Mesenchymal stem cell (in vitro differentiated cells and primary cell): ENCODE measurements at places on chromosomes 5 and 9.

DNA sequence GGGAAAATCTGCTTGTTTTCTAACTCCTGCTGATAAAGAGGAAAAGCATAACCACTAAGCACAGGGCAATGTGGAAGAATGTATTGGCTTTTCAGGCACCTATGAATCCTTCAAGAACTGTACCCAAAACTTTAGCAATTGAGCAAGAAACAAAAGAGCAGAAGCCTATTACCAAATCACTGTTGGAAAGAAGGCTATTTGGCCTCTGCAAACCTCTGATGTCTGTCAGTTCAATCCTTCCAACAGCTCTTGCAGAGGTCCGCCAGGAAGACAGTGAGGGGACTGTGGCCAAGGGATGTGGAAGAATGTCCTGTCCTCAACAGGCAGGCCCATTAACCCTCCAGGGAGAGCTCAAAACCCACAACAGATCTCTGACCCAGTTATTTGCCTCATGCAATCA, 328.6 kb downstream of the ENC1 start:
- no peak overlapping the region for H3K4me3 ChIP-seq
- no peak for DNase-seq
- peaks cover 7% of the 10 kb centered on the region for H3K4me1 ChIP-seq

- peaks cover 37% of the 10 kb centered on the region for H3K36me3 ChIP-seq
- peak; percentile 42 for DNase-seq
- no peaks in the 10 kb centered on the region for H3K27me3 ChIP-seq
Observed at GRCh38 chr9:128972956-128973355, 25.5 kb downstream of the NUP188 start.

- peak overlapping the region; percentile 51 for H3K27ac ChIP-seq
- no peaks in the 10 kb centered on the region for H3K27me3 ChIP-seq
- no peaks in the 10 kb centered on the region for H3K4me1 ChIP-seq
- DNase-seq = peak; percentile 27
- no peaks in the 10 kb centered on the region for H3K36me3 ChIP-seq
- H3K4me3 ChIP-seq = no peak overlapping the region
Observed at GRCh38 chr5:158406884-158407823, 548.2 kb upstream of the CLINT1 start.

GRCh38 chr5:5456858-5457257, 34.4 kb downstream of the ICE1 start:
- DNase-seq = no peak
- peaks cover 96% of the 10 kb centered on the region for H3K36me3 ChIP-seq
- H3K27ac ChIP-seq = no peak overlapping the region
- no peaks in the 10 kb centered on the region for H3K4me1 ChIP-seq

GRCh38 chr5:14534773-14535172, 46.8 kb upstream of the OTULINL start:
- no peak overlapping the region for H3K27ac ChIP-seq
- H3K36me3 ChIP-seq = no peaks in the 10 kb centered on the region
- H3K27me3 ChIP-seq = peaks cover 7% of the 10 kb centered on the region
- no peak overlapping the region for H3K4me3 ChIP-seq
- DNase-seq = peak; percentile 6

- no peak overlapping the region for H3K4me3 ChIP-seq
- no peaks in the 10 kb centered on the region for H3K27me3 ChIP-seq
- no peak overlapping the region for H3K27ac ChIP-seq
- DNase-seq = no peak
- H3K36me3 ChIP-seq = no peaks in the 10 kb centered on the region
- no peaks in the 10 kb centered on the region for H3K4me1 ChIP-seq
Observed at GRCh38 chr9:27556470-27556869, 16.8 kb downstream of the C9orf72 start.

DNA sequence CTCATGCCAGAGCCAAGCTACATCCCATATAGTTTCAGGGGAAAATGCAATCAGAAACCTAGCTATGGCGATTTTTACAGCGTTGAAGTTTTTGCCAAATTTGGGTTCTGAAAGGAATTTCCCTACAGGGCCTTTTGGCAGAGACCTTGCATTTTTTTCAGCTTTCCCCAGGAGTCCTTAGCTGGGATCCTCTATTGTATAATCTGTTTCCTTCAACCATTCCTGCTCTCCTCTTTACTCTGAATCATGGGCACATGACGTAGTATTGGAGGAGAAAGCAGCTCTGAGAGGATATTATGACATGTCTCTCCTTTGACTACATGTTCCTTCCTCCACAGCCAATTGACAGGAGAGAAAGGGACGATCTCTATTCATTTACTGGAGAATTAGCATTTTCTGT, 118.5 kb upstream of the ERCC6L2 start:
- peaks cover 14% of the 10 kb centered on the region for H3K27me3 ChIP-seq
- DNase-seq = peak; percentile 31
- no peaks in the 10 kb centered on the region for H3K36me3 ChIP-seq
- H3K27ac ChIP-seq = no peak overlapping the region

DNA sequence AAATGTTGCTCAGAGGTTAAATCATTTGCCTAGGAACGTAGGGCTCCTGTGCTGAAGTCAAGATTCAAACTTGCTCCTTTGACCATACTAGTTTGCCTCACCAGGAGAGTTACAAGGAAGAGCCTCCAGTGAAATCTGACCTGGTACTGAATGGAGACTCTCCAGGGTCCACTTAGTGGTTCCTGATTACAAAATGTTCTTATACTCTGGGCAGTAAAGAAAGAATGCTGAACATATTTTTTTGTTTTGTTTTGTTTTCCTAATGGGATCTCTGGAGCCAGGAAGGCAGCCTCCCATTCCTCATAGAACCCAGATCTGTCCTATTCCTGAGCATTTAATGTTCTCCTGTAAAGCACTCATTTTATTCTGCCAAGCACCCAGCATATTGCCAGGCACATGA, 256.5 kb upstream of the CLINT1 start:
- no peaks in the 10 kb centered on the region for H3K36me3 ChIP-seq
- H3K27me3 ChIP-seq = no peaks in the 10 kb centered on the region
- no peaks in the 10 kb centered on the region for H3K4me1 ChIP-seq
- H3K4me3 ChIP-seq = no peak overlapping the region
- no peak overlapping the region for H3K27ac ChIP-seq

DNA sequence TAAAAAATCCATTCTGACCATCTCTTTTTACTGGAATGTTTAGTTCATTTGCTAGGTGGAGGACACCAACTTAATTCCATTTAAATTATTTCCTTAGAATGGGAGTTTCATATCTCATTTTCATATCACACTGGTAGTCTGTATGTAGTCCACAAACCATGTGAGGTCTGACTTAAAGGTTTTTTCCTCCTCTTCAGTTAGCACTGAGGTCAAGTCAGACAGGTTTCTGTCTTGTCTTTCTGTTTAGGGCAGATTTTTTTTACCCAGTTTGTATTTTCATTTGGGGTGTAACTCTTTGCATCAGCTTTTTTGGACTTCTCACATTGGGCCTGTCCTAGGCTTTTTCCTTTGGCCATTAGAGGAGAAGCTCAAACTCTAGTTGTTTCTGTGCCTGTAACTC, 75.3 kb downstream of the RANBP17 start:
- H3K4me1 ChIP-seq = no peaks in the 10 kb centered on the region
- H3K4me3 ChIP-seq = no peak overlapping the region
- H3K27me3 ChIP-seq = no peaks in the 10 kb centered on the region

GRCh38 chr9:137800196-137801022, 77.2 kb upstream of the CACNA1B start:
- H3K36me3 ChIP-seq = peaks cover 92% of the 10 kb centered on the region
- no peak overlapping the region for H3K27ac ChIP-seq
- no peaks in the 10 kb centered on the region for H3K4me1 ChIP-seq

DNA sequence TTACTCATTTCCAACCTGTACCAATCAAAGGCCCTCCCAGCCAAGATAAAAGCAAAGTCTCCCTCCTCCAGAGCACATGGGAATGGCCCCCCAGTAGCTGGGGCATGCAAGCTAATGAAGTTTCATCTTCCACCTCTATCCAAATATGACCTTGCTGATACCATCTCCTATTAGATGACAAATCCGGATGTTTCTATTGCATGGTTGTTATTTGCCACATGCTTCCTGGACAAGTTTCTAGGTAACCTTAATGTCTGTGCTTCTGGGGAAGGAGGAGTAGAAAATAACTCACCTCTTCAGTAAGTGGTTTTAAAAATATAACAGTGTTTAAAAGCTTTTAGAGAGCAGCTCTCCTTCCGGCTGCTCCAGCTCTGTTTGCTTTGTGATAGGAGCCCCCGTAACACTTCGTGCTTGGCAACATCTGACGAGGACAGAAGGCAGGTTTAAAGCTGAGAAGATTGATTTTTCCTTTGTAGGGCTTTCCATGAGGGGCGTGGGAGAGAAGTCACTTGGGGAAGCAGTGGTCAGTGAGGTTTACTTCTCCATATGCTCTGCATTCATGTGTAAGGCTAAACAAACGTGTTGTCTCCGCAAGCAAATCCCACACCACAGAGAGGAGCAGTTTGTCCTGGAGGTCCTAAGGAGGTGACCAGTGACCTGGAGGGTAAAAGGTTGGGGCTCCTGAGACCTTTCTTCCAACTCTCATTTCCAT, 40.3 kb upstream of the GLRX start:
- H3K4me1 ChIP-seq = peaks cover 13% of the 10 kb centered on the region
- no peaks in the 10 kb centered on the region for H3K27me3 ChIP-seq
- no peaks in the 10 kb centered on the region for H3K36me3 ChIP-seq
- H3K27ac ChIP-seq = no peak overlapping the region
- H3K4me3 ChIP-seq = peak overlapping the region; percentile 63

DNA sequence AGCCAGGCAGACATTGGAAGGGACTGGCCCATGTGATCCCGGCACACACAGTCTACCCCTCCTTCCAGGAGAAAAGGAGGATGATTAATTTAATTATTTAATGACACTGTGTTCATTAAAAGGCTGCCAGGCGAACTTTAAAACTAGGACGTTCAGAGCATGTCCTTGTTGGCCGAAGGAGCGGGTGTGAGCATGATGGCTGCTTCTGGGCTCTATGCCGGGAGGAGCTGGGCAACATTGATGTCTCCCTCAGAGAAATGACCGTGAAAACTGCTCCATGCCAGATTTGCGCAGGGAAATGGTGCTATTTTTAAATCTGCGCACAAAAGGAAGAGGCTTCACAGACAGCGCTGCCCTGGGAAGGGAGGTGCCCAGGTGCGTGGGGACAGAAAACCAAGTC, 284.9 kb upstream of the IRX4 start:
- no peaks in the 10 kb centered on the region for H3K4me1 ChIP-seq
- no peak for DNase-seq

DNA sequence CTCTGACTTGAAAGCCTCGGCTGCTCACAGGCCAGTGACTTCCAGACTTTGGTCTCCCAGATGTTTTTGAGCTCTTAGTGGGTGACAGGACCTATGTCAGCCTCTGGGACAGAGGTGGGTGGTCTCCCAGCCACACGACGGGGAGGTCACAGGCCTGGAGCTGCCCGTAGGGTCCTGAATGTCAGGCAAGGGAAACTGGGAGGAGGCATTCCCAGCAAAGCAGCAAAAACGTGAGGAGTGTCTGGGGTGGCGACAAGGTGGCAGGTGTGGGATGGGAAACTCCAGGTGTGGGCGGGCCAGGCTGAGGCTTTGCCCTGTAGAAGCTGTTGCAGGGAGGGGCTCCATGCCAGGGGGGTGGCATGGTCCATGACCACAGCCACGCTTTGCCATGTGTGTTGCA, 110.5 kb downstream of the CACNA1B start:
- H3K36me3 ChIP-seq = no peaks in the 10 kb centered on the region
- no peaks in the 10 kb centered on the region for H3K4me1 ChIP-seq
- H3K27ac ChIP-seq = no peak overlapping the region
- DNase-seq = no peak
- H3K27me3 ChIP-seq = no peaks in the 10 kb centered on the region

DNA sequence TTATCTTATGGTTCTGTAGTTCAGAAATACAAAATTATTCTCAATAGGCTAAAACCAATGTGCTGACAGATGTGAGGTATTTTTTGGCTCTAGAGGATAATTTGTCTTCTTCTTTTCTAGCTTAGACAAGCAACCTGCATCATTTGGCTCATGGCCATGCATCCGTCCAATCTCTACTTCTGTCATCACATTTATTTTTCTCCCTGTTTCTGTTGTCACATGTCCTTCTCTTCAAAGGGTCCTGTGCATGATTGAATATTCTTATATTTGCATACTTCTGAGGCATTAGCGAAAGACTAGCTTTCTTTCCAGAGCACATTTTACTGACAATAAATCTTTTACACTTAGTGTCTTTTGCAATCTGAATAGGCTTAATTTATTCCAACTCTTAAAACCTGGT, 564.7 kb downstream of the CDH10 start:
- no peak overlapping the region for H3K4me3 ChIP-seq
- no peak overlapping the region for H3K27ac ChIP-seq
- H3K27me3 ChIP-seq = no peaks in the 10 kb centered on the region
- no peak for DNase-seq
- H3K36me3 ChIP-seq = no peaks in the 10 kb centered on the region
- no peaks in the 10 kb centered on the region for H3K4me1 ChIP-seq

DNA sequence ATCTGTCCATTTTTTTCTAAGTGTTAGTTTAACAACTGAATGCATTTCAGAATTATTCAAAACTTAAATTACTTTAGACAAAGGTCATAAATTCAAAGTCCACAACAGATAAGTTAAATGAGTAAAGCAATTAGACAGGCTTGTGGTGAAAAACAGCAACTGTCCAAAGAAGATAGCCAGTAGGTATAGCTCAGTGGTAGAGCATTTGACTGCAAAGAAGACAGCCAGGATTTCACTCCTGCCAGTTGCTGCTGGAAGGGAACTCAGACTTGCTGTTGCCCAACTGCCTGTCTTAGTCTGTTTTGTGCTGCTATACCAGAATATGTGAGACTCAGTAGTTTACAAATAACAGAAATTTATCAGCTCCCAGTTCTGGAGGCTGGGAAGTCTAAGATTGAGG, 10.0 kb downstream of the FANCC start:
- H3K27me3 ChIP-seq = no peaks in the 10 kb centered on the region
- DNase-seq = peak; percentile 37
- no peaks in the 10 kb centered on the region for H3K36me3 ChIP-seq
- no peak overlapping the region for H3K4me3 ChIP-seq
- H3K27ac ChIP-seq = no peak overlapping the region

GRCh38 chr9:36136272-36136893, at the start of gene GLIPR2:
Gene GLIPR2 (plus strand): TSS chr9:36136733. CDS start chr9:36136779, 46 bp downstream.
- H3K27ac ChIP-seq = no peak within 1 kb of the TSS
- H3K27me3 ChIP-seq = peaks cover 5% of the 10 kb centered on the region
- H3K36me3 ChIP-seq = no peaks in the 10 kb centered on the region
- peaks cover 29% of the 10 kb centered on the region for H3K4me1 ChIP-seq
- DNase-seq = peak; percentile 75
- peak within 1 kb of the TSS; percentile 85 for H3K4me3 ChIP-seq

DNA sequence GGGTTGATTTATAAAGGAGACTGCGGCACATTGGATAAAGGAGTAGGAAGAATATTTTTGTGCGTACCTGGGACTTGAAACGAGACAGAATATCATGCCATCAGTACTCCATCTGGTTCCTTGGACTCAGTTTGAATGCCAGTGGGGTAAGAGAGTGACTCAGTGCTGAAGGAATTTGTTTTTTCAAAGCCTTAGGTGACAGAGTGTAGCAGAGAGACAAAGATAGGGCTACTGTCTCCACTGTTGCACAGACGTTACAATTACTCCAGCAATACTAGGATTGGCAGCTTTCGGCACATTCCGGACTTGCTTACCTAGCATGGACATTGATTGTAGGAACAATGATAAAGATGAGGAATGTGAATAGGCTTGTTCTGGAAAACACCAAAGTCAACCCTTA, 250.7 kb downstream of the KCTD16 start:
- DNase-seq = peak; percentile 16
- H3K27ac ChIP-seq = peak overlapping the region; percentile 21
- H3K36me3 ChIP-seq = no peaks in the 10 kb centered on the region
- H3K27me3 ChIP-seq = no peaks in the 10 kb centered on the region
